ENCODE measurements at places on chromosomes 3 and 15.

- DNase-seq, result no peak
Measured at GRCh38 chr15:32134842-32135241, 104.5 kb downstream of the CHRNA7 start.

DNA sequence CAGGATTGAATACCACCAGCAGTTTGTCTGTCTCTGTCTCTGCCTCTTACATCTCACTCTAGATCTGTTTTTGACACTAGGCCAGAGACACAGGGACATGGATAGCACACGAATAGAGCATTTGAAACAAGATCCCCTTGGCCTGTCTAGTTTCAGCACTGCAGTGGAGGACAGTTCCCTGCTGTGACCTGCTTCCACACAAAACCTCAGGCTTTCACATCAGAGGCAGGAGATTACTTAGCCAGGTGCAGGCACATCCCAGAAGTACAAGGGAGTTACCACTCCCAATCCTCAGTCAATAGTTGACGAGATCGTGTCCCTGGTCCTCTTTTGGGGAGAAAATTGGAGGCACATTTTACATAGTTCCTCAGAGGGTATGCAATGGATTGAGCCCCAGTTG is 34.0 kb upstream of the CCK start:
- DNase-seq, result peak; percentile 16

GRCh38 chr3:159804726-159805410 is 183.8 kb upstream of the IL12A start:
- peak; percentile 55 for DNase-seq

GRCh38 chr3:4471907-4472306 is 4.8 kb upstream of the SUMF1 start:
- no peak for DNase-seq

GRCh38 chr3:46116996-46117395 is 89.7 kb upstream of the XCR1 start:
- no peak for DNase-seq

DNA sequence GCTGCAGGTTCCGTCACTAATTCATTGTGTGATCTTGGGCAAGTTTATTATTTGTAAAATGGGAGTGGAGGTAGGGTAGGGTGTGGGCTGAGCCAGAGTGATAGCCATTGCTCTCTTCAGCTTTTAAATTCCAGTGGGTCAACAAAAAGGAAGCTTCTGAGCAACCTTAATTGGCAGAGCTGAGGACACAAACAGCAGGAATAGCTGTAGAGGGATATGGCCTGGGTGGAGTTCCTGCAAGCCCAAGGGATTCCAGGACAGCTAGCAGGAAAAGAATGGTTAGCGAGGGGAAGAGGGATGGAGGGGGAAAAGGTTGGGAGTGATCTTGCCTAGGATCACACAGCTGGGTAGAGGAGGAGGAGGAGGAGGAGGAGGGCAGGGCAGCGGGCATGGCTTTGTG is 11.4 kb downstream of the CCK start:
- no peak for DNase-seq

GRCh38 chr3:134077649-134078161 is 48.0 kb upstream of the SLCO2A1 start:
- no peak for DNase-seq

DNA sequence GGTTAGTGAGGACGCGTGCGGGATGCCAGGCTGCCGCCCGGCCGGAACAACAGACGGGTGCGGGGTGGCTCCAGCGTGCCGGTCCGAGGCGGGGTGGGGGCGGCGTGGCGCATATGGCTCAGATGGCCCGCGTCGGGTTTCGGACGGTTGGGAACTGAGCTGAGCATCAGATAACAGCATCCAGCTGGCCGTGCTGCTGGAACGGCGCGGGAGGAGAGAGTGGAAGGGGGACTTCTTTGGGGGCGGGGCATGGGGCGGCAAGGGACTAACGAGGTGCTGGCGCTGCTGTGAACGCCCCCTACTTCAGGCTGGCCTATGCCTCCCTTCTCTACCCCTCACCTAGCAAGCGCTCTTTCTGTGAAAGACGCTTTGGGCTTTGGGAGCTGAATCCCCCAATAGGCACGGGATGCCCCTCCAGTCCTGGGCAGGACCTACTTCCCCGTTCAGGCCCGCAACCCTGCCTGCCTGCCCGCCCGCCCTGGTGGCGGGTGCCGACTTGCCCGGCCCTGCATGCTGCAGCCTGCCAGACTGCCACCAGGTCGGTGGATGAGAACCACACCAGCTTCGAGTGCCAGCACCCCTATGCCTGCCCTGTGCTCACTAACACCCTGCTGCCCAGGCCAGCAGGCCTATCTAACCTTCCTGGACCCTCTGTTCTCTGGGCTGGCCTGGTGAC is 542 bp downstream of the INKA1 start:
- DNase-seq, result no peak

DNA sequence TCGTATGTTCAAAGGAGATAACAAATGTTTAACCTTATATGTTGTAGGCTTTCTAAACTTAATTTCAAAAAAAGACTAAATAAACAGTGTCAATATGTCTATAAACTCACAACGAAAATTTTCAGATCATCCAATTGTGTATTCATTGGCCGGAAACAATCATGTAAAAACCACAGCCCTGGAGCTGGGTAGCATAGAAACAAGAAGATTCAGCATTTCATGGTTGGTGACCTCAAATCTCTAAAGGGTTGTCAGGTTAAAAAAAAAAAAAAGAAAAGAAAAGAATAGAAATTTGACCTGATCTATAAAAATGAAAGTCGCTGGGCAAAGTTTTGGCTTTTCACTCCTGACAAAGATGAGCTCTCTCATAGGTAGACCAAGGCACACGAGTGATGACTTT is 13.9 kb downstream of the MEX3B start:
- no peak for DNase-seq

DNA sequence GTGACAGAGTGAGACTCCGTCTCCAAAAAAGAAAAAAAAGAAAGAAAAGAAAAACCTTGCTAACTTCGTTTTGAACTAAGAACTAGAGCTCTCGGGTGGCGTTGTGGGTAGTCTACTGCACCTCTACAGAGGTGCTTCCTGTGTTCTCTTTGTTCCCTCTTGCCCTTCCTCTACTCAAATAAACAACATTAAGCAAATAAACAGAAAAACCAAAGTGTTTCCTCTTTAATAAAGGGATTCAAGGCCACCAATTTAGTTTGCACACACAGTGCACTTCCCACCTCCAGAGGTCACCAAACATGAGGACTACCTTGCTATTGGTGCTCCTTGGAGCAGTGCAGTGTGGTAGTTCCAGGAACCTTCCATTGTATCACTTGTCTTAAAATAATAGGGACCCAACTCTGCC is 354.2 kb upstream of the TBL1XR1 start:
- DNase-seq, result no peak

- DNase-seq, result no peak
Measured at GRCh38 chr3:93906245-93906644, 67.5 kb downstream of the PROS1 start.

GRCh38 chr15:64162869-64163658 is at the start of gene PPIB:
PPIB (minus strand) TSS chr15:64163022; CDS start chr15:64162986, 36 bp downstream.
- peak; percentile 80 for DNase-seq

DNA sequence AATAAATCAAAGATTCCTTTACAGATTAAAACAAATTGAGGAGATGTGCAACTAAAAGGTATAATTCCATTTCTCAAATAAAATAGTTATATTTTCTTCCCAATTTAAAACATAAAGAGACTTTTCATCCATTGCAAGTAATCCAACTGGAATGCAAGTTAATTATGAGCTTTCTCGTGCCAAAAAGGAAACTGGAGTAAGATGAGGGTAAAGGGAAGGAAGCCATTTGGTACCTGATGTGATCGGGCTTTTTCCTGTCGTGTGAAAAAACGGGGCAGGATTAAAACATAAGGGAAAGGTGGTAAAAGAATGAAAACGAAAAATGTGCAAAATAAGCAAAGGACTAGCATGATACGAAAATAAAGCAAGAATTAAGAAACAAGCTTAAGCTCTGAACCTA is 41.8 kb upstream of the XXYLT1 start:
- DNase-seq, result no peak

DNA sequence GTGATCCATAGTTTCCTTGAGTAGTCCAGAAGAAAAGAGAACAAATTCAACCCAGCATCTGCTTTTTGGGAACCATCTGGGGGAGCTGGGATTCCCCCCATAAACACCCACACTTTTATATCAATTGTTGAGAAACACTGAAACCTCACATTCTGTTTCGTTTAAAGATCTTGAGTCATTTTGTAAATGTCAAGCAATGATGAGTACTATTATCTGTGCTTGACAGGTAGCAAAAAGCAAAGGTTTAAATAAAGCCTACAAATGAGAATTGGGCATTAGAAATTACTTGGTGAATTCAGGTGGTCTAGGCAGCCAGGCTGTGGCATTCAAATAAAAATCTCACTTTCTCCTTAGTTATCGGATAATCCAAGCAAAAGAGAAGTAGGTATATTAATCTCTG is 75.7 kb downstream of the TMEM266 start:
- no peak for DNase-seq

GRCh38 chr15:55283379-55284147 is 6.0 kb downstream of the RAB27A start:
- no peak for DNase-seq

DNA sequence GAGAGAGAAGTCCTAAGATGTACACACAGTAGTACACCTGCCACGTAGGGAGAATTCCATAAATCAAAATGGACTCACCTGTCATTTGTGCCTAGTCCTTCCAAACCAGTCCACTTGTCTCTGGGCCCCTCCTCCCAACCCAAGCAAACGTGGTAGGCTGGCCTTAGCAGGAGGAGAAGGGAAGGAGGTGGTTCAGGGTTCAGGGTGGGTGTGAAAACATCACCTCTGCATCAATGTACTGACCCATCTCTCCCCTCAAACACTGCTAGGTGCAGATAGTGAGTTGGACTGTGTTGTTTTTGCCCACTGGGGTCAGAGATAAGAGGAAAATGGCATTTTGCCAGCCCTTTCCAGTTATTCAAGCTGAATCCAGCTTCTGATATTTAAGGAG is 99.3 kb downstream of the MME start:
- DNase-seq, result no peak

- peak; percentile 39 for DNase-seq
Measured at GRCh38 chr3:160413613-160414248, 14.3 kb downstream of the SMC4 start.
